ENCODE measurements at places on chromosomes 12 and 14.

DNA sequence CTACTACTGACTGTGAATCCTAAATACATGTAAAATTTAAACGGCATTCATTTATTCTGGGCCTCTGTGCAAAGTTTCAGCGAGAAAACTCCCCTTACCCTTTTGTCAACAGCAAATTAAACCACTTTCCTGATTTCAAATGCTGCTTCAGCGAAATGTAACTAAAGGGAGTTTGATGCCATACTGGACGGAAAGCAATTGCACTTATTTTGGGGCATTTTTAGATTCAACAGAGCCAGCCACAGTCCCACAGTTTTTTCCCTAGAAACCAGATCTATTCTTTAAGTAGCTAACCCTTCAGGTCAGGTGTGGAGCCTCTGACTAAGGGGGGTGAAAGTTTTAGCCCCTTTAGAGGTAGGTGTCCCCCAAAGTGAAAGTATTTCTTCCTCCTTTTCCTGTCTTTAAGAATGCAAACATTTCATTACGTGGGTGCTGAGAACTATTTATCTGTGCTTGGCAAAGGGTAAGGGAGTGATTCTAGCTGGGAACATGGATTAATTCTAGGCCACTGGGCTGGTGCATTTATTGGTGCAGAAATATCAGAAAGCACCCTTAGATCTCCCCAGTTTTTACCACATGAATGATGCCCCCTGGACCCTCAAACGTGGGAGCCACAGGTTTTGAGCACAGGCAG is 72.7 kb downstream of the SPTB start:
- no peak for DNase-seq

DNA sequence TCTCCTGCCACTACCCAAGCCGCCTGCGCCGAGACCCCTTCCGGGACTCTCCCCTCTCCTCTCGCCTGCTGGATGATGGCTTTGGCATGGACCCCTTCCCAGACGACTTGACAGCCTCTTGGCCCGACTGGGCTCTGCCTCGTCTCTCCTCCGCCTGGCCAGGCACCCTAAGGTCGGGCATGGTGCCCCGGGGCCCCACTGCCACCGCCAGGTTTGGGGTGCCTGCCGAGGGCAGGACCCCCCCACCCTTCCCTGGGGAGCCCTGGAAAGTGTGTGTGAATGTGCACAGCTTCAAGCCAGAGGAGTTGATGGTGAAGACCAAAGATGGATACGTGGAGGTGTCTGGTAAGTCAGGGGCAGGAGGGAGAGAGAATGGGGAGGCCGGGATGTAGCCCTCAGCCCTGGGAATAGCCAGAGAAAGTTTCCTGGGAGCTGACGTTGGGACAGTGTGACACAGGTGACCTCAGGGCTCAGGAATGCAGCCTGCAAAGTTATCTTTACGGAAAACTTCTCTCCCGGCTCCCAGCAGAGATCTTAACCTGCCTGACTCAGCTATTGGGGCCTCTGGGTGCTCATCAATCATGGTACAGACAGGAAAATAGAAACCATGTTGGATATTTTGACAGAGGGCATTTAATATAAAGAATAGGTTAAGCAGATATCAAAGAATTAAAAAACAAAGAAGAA is 747 bp downstream of the HSPB8 start:
- no peak for DNase-seq

GRCh38 chr14:86346818-86347384 is 817.0 kb downstream of the FLRT2 start:
- no peak for DNase-seq

DNA sequence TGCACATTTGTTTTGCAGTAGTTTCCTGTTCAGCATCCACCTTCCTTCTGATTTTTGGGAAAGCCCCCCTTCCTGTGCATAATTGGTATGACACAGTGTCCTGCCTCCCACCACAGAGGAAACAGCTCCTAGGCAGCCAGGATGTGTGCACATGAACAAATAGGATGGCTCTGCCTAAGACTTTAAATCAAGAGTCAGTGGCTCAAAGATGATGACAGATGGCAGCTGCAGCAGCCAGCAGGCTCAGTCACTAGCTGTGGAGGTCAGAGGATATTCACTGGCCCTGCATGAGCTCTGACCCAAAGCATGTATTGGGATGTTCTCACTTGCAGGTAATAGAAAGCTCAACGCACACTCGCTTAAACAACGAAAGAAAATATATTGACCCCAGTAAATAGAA is 90.3 kb downstream of the KCNK10 start:
- no peak for DNase-seq

DNA sequence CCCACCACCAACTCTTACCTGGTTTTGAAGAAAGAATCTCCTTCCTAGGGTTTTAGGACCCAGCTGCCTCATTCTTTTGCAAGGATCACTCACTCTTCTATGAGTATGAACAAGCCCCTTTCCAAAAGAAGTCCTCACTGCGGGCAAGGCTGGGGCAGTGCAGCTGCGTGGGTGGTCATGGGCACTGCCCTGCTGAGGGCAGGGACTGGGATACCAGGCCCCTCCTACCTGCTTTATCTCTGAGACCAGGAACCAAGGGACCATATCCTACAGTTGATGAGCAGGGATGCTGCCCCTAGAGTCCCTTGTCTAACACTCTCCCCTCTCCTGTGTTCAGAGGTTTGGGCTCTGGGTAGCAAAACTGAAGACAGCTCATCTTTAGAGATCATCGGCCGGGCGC is 20.5 kb downstream of the HPD start:
- DNase-seq: no peak

DNA sequence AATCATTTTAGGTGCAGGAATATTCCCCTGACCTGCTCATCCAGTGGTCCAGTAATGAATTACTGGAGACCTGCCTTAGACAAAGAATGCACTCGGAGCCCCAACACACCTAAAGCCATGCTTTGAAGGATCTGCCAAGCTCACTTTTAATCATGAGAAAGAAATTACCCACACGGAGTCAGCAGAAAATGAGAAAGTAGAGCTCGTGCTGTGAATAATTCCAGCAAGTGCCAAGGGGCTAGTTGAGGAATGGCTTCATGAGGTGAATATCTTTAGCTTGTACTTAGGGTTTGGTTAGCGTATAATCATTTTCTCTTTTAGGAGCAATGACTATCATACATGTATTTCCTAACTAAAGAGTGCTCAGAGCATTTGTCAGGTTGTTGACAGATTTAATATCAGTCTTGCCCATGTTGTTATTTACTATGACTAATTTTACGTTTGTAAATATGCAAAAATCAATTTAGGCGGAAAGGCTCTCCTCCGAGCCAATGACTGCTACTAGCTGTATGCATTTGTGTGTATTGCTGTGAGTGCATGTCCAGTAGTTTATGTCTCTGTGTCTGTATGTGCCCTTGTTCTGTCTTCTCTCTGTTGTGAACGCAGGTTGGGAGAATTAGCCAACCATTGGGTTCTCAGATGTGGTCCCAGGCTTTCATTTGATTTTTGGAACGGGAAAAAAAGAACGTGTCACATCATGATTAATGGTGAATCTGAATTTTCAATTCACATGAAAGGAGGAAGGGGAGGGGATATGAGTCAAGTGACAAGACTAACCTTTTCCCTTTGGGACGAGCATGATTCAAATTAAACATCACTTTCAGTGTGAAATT is 98.4 kb downstream of the RMST start:
- no peak for DNase-seq

- DNase-seq: no peak
Measured at GRCh38 chr12:69502345-69503081, 32.3 kb downstream of the FRS2 start.

DNA sequence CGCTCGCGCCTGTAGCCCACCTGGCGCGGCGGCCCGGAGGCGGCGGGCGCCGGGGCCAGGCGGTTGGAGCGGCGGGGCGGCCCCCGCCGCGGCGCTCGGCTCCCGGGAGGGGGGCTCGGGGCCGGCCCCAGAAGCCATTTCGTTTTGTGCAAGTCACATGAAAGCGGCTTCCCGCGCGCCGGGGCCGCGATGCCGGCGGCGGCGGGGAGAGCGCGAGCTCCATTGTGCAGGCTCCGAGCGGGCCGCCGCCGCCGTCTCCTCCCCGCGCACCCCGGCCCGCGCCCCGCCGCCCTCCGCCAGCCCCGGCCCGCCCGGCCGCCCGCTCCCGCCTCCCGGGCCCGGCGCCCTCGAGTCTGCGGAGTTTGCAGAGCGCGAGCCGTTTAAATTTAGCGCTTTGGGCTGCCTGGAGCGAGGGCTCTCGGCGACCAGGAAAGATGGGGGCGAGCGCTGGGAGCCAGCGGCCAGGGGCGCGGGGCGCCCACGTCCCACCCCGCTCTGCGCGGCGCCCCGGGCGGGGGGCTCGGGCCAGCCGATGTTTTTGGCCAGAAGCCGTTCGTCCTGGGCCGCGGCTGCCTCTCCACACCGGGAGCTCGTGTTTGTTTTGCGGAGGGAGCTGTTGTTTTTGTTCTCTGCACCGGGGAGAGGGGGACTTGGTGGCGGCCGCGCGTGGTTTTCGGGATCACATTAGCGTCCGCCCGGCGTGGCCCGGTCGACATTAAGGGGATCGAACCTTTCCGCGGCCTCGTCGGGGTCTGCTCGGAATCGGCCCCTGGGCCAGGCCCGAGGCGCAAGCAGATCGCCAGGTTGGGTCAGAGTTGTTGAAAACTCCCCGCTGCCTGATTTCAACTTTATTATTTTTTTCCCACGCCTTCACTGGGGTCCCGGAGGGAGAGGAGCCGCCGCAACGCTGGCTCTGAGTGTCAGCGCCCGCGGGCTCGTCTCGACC is 982 bp downstream of the BCL7A start:
- no peak for DNase-seq

All from activated CD4-positive, alpha-beta T cell treated with anti-CD3 and anti-CD28 coated beads for 1 hour (primary cell).